ENCODE measurements at places on chromosomes 4 and X.

DNA sequence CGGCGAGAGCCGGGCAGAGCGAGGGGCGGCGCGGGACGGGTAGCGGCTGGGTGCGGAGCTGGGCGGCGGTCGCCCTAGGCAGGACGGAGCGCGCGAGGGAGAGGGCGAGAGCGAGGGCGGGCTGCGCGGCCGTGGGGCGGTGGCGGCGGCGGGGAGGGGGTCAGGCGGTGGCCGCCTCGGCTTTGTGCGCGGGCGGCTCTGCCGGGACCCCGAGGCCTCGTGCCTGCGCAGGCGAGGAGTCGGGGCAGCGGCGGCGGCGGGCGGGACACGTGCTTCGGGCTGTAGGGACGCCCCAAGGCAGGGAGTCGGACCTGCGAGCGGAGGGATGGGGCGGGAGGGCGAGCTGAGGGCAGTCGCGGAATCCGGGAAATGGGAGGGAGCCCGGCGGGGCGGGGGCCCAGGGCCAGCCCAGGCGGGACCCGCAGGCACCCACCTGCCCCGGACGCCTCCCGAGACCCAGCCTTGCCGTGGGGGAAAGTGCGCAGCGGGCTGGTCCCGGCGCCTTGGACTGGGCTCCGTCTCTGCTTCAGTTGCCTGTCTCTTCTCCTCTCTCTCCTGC is 465 bp downstream of the BMPR1B start:
- DNase-seq = no peak

- no peak for DNase-seq
These were observed 61.8 kb upstream of the COX18 start for GRCh38 chr4:73131281-73131680.

DNA sequence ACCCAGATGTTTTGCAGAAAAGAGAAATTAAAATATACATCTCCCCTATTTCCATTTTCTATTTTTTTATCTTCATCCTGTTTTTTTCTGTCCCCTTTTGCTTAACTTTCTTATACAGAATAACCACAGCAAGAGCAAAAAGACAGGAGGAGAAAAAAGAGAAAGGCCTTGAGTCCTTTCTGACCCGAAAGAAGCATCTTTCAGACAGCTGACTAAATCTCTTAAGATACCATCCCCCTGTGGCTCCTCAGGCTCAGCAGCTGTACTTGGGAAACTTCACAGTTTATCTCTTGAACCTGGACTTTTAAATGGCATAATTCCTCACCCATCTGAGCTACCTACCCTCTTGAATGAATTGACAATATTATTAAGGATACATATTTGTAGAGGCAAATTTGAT is 100.2 kb downstream of the FIP1L1 start:
- DNase-seq = no peak

GRCh38 chr4:102031406-102031805 is 240.9 kb downstream of the BANK1 start:
- no peak for DNase-seq

DNA sequence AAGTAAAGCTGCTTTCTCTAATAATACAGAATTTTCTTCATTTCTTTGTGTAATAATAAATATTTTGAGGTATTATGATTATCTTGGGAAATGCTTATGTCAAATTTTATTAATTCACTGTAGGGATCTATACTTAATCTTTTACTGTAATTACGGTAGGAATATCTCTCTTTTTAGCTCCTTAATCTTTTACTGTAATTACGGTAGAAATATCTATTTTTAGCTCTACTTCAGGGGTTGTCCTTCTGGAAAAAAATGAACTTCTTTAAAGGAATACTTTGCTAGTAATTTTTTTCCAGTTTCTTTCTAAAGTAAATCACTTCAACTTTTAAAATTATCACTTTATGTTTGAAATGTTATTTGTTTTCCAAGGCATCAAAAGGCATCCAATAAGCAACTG is 2229.4 kb upstream of the AGA start:
- DNase-seq = no peak

DNA sequence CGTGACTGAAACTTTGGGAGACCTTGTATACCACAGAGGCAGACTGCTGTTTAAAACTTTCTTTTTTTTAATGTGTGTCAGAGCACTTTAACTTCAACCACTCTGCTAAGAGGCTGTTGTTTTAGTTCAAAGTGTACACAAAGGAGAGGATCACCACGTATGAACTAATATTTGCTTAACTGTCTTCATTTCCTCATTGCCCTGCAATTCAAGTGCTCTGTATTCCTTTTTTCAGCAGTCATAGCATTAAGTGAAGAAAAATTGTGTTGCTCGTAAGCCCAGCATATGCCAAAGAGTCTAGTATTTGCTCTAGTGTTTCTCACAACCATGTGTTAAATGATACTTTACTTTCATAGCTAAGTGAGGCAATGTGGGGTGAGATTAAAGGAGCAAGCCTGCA is 63.0 kb upstream of the HHIP start:
- DNase-seq = no peak

- no peak for DNase-seq
These were observed 52.3 kb downstream of the MEPE start for GRCh38 chr4:87884976-87885549.

- no peak for DNase-seq
These were observed 271.7 kb downstream of the DCTD start for GRCh38 chr4:182645511-182645910.

- no peak for DNase-seq
These were observed 94.1 kb upstream of the GK2 start for GRCh38 chr4:79502081-79502480.

GRCh38 chr4:188949596-188949995 is 810.4 kb downstream of the TRIML1 start:
- DNase-seq = no peak

DNA sequence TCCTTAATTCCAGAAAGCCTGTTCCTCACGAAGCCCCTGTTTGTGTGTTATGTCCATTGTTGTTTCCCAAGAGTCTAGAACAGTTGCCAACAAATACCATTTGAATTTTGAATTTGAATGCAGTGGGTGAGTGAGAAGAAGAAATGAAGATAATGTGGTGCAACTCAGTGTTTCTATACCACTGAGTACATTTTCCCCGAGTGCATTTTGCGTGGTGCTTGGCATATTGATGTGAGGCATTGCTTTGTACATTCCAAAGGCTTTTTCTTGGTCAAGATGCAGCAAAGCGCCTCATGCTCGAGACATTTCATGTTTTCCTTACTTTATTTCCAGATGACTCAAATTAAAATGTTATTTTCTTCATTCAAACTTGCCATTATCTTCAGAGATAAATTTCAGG is 253.1 kb upstream of the RPS6KA3 start:
- DNase-seq = no peak

GRCh38 chr4:150265806-150266205 is 187.6 kb downstream of the DCLK2 start:
- DNase-seq = no peak

GRCh38 chr4:57053508-57053907 is 56.7 kb downstream of the IGFBP7 start:
- no peak for DNase-seq

DNA sequence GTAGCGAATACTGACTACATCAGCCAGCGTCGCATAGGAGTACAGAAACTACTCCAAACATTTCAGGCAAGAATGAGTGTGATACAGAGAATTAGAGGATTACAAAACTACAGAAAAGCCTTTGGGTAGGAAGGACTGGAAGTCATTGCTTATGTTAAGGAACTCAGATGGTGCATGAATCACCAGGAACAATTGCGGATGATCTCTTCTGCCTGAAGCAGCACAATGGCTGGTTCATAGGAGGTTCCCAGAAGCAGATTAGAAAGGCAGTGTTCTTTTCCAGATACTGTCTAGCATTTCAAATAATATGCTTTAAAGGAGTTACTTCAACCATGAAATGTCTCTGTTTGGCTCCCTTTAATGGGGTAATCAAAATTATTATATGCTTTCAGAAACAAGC is 42.5 kb upstream of the MAP9 start:
- DNase-seq = no peak

GRCh38 chr4:182042945-182043344 is 200.3 kb upstream of the TENM3 start:
- no peak for DNase-seq

GRCh38 chrX:111504941-111505340 is 6.5 kb upstream of the SERTM2 start:
- DNase-seq = no peak

DNA sequence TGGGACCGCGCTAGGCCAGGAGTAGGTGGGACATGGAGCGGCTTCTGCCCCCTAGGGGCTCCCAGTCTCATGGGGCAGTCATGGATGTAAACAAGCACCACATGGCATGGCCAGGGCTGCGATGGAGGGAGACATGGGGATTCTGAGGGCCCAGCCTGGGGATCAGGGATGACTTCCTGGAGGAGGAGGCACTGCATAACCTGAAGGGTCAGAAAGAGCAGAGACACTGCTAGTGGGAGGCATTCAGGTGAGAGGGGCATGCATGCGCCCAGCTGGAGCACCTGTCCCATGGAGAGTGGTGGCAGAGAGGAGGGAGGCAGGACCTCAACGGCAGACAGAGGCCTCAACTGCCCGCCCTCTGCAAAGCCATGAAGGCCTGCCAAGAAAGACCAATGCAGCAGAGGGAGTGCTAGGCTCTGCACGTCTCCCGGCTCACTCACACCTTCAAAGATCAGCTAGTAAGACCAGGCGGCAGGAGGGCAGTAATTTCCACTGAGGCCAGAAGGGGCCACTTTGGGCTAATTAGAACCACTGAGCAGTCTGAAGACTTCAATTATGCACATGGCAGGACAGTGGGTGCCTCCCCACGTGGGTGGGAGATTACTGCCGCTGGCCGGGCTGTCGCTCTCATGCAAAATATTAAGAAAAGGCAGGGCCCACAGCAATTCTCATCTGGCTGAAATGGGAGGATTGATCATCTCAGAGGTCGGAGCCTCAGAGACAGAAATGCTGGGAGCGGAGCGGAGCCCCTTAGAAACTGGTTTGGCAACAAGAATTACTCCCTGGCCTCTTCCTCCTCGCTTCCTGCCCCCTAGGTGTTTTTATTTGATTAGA is 69.6 kb downstream of the PPP2R2C start:
- no peak for DNase-seq

DNA sequence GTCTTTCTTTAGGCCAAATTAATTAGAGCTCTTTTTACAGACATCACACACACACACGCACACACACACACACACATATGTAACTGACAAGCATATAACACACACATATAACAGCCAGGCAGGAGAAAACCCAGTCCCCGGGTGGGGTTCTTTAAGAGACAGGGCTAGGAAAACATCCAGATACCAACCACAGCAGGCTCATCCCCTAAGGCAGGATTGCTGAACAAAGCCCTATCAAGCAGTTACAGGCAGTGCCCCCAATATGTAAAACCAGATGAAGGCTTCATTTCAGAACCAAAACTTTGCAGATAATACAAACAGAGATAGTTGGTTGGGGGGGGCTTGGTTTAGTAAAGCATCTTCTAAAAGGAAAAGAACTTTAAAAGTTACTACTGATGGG is 18.0 kb upstream of the FAM47E start:
- DNase-seq = no peak

DNA sequence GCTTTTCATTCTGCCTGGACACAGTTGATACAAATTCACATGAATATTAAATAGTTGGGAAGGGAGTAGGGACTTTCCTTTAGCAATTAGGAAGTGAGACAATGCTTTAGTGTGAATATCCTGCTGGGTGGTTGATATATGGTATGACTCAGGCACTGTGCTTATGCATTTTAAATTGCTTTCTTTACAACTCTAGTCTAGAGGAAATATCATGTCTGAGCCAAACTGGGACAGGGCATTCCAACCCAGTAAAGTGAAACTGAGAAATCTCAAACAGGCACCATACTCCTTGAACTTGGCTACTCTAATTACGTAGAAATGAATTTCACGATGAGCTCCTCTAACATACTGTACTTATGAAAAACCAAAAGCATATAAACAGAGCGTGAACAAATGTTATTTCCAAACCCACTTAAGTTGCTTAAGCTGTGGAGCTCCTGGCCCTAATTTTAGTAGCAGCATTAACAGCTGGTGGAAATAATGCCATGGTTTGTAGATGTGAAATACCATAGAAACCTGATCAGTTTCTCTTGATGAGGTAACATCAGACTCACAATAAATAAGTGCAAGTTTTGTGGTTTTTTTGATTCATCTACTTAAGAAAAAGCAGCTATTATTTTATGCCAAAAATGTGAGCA is 242.9 kb upstream of the GK2 start:
- DNase-seq = no peak
